ENCODE measurements at places on chromosomes 16 and 17.

- no peak for DNase-seq
Observed at GRCh38 chr17:66493283-66494019, 191.0 kb downstream of the PRKCA start.

DNA sequence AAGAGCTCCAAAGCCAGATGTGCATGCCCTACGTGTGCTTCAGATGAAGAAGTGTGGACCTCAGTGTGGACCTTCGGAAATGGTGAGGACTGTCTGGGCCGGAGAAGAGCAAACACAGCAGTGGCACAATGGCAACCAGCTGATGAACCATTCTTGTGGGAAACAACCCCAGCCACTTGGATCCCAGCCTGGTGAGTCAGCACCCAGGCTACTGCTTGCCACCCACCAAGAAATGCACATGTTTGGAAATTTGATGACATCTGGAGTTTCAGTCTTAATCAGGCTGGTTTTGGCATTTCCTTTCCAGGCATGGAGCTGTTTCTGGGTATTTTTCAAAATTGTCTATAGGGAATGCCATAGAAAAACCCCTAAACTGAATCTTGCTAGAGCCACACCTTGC, 42.7 kb downstream of the DYNLRB2 start:
- DNase-seq = no peak

DNA sequence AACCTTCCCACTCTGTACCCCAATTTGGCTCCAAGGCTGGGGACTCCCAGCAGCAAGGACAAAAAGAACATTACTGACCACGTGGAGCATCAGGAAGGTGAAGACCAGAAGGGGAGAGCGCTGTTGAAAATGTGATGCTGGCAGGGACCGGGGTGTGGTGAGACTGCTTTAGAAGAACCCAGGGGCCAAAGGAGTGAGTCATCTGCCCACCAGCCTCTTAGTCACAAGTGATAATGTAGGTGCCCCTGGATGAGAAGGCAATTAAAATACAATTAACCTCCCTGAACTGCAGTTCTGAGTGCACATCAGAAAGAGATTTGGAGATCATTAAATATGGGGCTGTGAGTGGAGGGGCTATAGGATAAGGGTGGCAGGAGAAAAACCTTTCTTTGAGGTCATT, 366.6 kb upstream of the CCL2 start:
- DNase-seq = no peak

- peak; percentile 41 for DNase-seq
Observed at GRCh38 chr16:49067776-49068175, 213.9 kb downstream of the CBLN1 start.

DNA sequence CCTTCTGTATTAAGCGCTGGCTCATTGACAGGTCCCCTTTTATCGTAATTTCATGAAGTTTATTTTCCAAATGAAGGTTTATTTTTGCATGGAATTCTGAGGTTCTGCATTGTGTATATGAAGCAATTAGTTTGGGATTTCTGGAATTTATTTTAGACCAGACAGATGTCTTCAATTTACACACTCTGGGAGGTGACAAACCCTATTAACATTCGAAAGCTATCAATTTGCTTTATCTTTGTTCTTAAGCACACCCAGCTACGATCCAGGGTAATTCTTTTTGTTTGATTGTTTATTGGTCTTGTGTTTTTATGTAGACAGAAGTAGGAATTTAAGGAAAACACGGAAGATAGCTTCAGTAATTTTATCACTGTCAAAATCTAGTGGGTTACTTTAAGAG, 264.6 kb downstream of the HS3ST3A1 start:
- no peak for DNase-seq

Data from heart left ventricle (tissue), 16 donors.